ENCODE measurements at places on chromosomes 5 and 9.

GRCh38 chr9:16325966-16326365, 544.5 kb downstream of the BNC2 start:
- no peak for DNase-seq

GRCh38 chr5:50325237-50325832, 115.8 kb downstream of the EMB start:
- peak; percentile 4 for DNase-seq

- DNase-seq: no peak
Measured at GRCh38 chr5:157748760-157749461, 5.4 kb downstream of the LSM11 start.

GRCh38 chr5:57566914-57567313, 84.3 kb upstream of the ACTBL2 start:
- no peak for DNase-seq

DNA sequence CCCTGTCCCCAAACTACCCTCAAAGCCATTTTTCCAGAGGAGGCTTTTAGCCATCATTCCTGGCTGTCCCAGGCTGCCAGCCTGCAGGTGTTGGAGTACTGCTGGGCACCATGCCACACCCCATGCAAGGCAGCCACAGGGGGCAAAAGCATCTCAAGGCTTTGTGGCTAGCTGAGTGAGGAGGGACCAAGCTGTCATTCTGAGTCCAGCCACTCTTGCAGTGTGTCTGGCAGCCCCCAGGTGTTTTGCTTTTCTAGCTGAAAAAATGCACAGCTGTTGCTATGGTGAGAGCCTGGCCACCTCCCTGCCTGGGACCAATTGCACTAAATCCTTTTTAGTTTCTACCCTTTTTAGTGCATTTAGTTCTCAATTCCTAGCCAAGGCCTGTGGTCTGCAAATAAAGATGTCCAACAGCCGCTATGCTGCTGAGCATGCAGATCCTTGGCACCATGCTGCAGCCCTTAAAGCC, 50.4 kb upstream of the PTGS1 start:
- DNase-seq: peak; percentile 15

DNA sequence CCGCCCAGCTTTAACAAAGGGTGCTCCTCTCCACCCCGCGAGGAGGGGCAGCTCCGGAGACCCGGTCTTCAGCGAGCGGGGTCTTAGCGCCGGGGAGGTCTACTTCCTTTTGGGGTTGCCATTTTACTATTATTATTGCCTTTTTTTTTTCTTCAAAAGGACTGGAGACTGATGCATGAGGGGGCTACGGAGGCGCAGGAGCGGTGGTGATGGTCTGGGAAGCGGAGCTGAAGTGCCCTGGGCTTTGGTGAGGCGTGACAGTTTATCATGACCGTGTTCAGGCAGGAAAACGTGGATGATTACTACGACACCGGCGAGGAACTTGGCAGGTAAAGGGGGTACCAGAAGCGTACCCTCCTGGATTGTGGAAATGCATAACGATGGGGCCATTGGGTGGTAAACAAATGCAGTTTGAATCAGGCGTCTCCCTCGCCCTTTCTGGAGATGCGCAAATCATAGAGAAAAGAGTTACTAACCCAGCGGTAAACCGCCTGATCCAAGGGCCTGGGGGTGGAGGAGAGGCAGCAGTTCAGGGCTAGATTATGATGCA, 1.2 kb downstream of the DAPK1 start:
- no peak for DNase-seq

DNA sequence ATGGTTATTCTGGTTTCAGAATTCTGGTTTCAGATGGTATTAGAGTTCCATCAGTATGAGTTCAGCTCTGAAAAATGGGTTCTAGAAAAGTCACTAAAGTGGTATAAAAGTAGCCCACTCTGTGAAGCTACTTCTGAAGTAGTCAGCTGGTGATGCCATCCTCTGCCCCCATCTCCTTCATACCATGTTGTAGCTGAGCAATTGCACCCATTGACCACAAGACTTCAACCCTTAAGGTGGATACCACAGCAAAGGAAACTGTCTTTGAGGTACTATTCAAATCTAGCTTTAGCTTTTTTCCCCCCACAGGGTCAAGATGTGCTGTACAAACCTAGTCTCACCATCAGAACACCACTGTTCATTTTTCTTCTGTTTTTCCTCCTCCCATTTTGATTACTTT, 444.9 kb downstream of the DMAC1 start:
- DNase-seq: no peak

DNA sequence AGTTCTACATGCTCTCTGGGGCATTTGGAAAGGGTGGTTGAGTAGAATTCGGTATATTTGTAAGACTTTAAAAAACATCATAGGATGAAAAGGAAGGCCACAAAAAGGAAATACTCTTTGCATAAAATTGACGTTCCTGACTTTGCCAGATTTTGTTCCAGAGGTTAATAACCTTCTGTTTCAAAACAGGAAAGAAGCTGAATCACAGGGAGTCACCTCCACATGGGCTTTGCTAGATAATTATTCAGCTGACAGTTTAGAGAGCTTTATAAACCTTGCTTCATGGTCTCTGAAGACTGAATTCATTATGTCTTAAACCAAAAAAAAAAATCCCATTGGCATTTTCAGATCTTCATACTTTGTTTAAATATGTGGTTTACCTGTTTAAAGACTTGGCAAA, 203.7 kb downstream of the SEMA6A start:
- DNase-seq: no peak

- no peak for DNase-seq
Measured at GRCh38 chr5:8958602-8959001, 587.3 kb downstream of the SEMA5A start.

DNA sequence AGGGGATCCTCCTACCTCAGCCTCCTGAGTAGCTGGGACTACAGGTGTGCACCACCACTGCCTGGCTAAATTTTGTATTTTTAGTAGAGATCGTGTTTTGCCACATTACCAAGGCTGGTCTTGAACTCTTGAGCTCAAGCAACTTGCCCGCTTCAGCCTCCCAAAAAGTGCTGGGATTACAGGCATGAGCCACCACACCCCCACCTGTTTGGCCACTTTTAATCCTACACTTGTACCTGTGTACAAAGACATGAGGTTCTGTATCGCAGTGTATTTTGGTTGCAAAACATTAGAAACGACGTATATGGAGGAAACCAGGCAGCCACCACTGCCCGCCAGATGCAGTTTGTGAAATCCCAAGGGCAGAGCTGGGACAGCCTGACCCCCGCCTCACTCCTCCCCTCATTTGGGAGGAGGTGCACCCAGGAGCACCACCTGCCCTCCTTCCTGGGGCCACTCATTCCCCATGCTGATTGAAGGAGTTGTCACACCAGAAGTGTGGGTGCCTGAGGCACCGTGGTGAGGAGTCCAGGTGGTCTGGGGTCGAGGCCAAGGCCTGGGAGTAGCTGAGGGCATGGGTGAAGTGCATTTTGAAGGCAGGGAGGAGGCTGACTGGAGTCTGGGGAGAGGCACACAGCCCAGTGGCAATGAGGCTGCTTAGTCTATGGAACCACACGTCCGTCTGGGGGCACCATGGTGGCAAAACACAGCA, 39.3 kb upstream of the OLFM1 start:
- DNase-seq: no peak

DNA sequence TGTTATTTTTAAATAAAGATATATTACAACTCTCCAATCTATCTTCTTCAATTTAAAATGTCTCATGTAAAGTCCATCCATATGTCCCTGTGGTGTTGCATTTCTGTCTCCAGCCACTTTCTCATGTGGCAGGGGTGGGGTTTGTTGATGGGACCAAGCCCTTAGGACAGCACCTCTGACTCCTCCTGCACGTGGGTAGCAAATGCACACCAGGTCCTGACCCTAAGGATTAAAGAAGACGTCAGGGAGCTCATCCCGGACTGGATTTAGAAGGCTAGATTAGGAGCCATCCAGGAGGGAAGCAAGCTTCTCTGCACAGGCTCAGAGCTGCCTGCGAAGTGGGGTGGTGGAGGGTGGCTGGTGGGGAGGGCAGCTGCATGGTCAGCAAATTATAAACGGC, 38.9 kb upstream of the FAM120AOS start:
- DNase-seq: no peak

DNA sequence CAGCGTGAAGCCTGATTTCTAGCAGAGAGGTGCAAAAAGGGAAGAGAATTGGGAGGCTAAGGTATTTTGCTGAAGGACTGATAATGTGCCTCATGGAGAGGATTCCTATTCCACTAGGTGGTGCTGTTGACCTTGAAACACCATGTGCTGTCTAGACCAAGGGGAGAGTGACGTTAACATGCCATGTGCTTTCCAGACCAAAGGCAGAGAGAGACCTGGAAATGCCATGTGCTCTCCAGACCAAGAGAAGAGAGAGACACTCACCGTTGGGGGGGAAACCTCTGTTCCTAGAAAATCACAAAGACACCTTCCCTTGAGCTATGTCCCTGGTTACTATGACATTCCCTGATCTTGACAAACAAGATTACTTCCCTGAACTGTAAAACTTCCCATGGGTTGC, 286.0 kb upstream of the TUSC1 start:
- DNase-seq: peak; percentile 11

GRCh38 chr5:43227655-43228054, 35.6 kb downstream of the NIM1K start:
- no peak for DNase-seq

DNA sequence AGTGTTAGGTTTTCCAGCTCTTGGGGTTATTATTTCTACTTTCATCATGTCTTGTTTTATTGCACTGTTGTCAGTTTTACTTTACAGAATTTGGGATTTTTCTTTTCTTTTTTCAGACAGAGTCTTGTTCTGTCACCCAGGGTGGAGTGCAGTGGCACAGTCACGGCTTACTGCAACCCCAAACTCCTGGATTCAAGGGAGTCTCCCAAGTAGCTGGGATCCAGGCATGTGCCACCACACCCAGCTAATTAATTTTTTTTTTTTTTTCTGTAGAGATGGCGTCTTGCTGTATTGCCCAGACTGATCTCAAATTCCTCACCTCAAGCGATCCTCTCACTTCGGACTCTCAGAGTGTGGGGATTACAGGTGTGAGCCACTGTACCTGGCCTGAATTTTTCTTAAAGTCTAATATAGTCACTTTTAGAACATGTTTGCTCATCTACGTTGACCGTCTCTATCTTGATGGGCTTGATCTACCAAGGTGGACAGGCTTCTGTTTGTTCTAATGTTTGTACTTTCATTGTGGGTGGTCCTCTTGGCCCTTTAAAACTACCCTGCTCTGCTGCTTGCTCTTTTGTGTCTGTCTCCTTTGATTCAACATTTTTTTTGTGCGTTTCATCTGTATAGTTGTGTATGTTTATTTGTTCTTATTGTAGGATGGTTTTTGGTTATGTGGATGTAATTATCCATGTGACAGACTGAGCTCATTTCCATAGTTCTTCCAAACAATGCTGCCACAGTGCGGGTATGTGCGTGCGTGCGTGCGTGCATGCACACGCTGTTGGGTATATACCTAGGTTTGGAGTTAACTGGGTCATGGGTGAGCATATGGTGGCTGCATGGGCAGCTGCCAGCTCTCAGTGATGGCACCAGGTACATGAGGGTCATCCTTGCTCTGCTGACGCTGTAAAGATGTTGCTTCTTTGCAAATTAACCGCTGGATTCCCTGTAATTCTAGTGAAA, 18.1 kb downstream of the PRRC2B start:
- peak; percentile 27 for DNase-seq

DNA sequence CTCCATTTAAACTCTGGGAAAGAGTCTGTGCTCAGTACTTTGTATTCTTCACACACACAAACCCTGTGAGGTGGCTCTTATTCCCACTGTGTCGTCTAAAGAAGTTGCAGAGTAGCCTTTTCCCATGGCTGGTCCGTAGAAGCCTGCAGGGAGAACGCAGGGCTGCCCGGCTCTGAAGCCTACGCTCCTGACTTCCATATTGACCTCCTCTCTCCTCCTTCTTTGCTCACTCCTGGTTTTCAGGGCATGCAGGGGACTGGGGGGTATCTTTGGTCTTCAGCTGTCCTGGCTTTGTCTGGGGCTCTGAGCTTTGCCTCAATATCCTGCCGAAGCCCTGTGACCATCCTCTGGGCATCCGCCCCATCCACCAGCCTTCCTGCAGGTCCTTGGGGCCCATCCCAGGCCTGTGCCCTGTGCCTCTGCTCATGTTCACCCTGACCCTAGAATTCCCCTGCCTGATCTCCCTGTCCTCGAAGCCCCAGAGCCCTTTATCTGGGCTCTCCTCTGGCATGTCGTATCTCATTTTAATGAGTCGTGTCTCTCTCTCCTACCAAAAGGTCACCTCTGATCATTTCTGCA, 83.8 kb upstream of the FSTL4 start:
- no peak for DNase-seq

- DNase-seq: peak; percentile 63
Measured at GRCh38 chr9:133184971-133185370, 21.3 kb upstream of the GBGT1 start.

GRCh38 chr5:79876456-79876855, 114.6 kb downstream of the MTX3 start:
- no peak for DNase-seq

- DNase-seq: no peak
Measured at GRCh38 chr5:122915717-122916461, 70.5 kb downstream of the SNX24 start.

DNA sequence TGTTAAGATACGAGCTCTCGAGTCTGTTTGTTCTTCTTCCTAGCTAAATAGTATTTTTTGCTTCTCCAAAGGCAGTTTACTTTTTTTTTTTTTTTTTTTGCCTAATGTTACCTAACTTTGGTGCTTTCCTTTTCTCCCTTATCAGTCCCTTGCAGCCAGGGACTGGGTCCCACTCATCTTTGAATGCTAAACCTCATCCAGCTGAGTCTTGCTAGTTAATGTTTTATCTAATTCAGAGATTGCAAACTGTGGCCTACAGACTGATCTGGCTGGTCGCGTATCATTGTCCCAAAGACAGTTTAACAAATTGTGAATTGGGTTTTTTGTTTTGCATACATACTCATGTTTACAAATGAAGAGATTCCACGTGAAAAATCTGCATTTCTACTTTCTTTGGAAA, 95.7 kb upstream of the EFNA5 start:
- no peak for DNase-seq

DNA sequence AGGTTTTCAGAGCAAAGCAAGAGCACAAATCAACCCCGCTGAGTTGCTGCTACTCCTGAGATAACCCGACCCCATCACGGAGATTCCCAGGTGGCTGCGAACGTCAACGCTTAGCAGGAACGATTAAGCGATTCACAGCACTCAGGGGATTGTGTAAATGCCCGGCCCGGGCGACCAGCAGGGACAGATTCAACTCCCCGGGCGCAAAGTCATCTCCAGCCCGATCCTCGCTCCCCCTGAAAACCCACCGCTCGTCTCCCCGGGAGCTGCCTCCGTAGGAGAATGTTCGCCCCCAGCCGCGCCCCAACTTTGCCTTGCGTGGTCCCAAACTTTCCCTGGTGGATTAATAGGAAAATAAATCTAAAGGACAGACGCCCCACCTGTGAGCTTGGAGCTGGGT, 685 bp downstream of the SLC24A2 start:
- no peak for DNase-seq

Measured in midbrain (tissue), 1 donor.